Gastroesophageal sphincter (tissue), 4 donors: ENCODE measurements at places on chromosomes 13 and 19. TPM values are rescaled to one million over a fixed set of nuclear protein-coding genes. Genes with fewer than 3 reads are reported as not detected.

- peak; percentile 11 for ATAC-seq
Observed at GRCh38 chr13:110443622-110444225, 117.8 kb downstream of the RAB20 start.

Gene IFNL1
- not detected for total RNA-seq

- ATAC-seq = no peak
Observed at GRCh38 chr19:18229474-18229873, 3.2 kb upstream of the PDE4C start.

Gene GGACT
- total RNA-seq = 1.9 TPM

DNA sequence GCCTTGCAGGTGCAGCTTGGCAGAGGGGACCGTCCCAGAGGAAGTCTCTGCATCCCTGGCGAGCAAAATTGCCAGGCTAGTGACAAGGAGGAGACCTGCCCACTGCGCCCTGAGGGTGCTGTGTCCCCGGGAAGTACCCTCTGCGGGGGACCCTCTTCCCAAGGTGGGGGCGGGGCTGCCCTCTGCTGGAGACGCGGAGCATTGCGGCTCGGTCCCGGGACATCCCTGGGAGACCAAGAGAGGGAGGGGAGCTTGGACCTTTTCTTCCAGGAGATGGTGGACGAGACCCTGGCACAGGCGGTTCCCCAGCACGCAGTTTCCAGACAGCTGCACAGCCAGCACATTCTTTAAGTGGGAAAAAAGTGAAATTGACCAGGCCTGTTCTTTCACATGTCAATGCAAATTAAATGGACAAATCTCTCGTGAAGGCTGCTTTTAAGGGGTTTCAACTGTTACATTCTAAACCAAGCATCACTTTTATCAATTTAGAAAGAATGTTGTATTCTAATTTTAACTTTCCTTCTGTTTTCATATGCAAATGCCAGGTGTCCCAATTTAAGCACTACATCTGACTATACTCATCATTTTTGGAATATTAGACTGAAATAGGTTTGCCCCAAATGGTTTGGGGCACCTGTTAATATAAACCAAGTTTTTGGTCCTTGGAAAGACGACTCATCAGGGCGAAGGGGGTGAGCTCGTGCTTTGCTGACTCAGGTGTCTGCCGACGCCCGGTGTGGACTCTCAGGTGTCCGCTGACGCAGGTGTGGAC is 60.7 kb downstream of the MCF2L start:
- ATAC-seq = no peak

- ATAC-seq = no peak
Observed at GRCh38 chr19:16405797-16406196, 66.0 kb downstream of the EPS15L1 start.

- no peak for ATAC-seq
Observed at GRCh38 chr13:111516712-111517640, 196.5 kb downstream of the TEX29 start.

Gene FARSA
- total RNA-seq = 33.6 TPM

GRCh38 chr19:41398598-41398997 is 980 bp downstream of the BCKDHA start:
- ATAC-seq = no peak

GRCh38 chr19:16296713-16297112 is 27.9 kb upstream of the KLF2 start:
- no peak for ATAC-seq

DNA sequence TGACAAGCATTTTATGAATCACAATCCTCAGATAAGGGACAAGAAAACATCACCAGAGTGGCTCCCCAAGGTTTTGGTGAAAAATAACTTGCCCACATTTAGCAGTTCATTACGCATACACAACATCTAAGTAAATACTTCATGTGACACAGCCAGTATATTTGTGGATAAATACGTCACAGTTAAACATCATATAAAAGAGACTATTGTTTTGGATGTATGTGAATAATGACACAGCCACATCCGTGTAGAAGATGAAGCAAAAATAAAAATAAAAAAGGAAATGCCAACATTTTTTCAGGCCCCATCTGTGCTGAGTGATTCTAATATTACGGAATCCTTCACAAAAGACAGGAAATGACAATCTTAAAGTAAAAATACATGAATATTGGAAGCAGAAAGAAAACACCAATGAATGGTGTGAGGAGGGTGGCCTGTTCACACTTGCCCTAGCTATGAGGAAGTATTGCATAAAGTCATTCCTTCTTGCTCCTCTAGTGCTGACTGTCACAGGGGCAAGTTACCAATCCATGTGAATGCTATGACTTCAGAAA is 457.1 kb downstream of the KLF12 start:
- ATAC-seq = no peak

GRCh38 chr19:3323026-3323425 is 43.4 kb upstream of the NFIC start:
- no peak for ATAC-seq

Gene CGB2
- not detected for total RNA-seq
